Caco-2 (cell line): ENCODE measurements at places on chromosomes 4 and X.

- H3K4me1 ChIP-seq: no peaks in the 10 kb centered on the region
- DNase-seq: no peak
- no peaks in the 10 kb centered on the region for H3K27me3 ChIP-seq
- no peaks in the 10 kb centered on the region for H3K36me3 ChIP-seq
- no peak overlapping the region for H3K4me3 ChIP-seq
These were observed 7.4 kb upstream of the ADGRG2 start for GRCh38 chrX:19129694-19130093.

DNA sequence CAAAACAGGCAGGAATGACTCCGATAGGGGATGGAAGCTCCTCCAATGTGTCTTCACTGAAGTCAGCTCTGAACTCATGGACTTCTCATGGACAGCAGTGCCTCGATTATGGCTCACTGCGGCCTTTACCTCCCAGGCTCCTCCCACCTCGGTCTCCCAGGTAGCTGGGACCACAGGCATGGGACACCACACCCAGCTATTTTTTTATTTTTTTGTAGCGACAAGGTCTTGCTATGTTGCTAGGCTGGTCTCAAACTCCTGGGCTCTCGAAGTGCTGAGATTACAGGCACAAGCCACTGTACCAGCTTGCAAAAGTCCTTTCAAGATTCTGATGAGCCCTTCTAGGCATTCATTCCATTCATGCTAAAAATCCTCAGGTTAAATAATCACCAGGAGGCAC is 181.5 kb downstream of the NSUN7 start:
- peak overlapping the region; percentile 7 for H3K27ac ChIP-seq
- H3K36me3 ChIP-seq: no peaks in the 10 kb centered on the region; the same call in none of the 2 replicates
- peak; percentile 56 for DNase-seq
- H3K4me1 ChIP-seq: peaks cover 8% of the 10 kb centered on the region
- no peak overlapping the region for H3K4me3 ChIP-seq

DNA sequence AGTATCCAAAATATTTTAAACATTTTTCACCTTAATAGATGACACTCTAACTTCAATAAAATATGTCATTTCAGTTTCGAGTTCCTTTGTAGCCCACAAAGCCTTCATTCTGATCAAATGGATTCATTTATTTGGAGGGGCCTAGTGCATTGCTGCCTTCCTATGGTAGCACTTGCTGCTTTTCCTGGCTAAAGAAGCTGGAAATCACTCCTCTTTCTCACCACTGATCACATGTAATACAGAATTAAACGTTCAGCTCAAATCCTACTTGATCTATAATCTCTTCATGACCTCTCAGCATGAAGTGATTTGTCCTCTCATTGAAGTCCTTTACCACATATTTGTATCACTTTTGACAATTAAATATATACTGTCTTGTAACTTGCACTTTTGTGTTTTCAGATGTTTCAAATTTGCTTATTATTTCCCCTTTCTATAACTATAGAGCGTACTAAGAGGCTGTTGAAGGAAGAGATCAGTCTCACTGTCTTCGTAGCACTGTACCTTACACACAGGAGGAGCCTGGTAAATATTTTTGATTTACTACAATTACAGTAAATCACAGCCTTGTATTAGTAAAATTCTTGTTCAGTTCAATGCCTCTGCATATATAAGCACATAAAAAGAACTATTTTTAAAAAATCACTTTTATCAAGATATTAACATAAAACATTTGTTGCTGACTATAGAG is 555 bp downstream of the CFI start:
- no peak overlapping the region for H3K27ac ChIP-seq
- no peaks in the 10 kb centered on the region for H3K4me1 ChIP-seq
- no peak for DNase-seq
- H3K4me3 ChIP-seq: no peak overlapping the region
- no peaks in the 10 kb centered on the region for H3K36me3 ChIP-seq
- H3K27me3 ChIP-seq: no peaks in the 10 kb centered on the region

DNA sequence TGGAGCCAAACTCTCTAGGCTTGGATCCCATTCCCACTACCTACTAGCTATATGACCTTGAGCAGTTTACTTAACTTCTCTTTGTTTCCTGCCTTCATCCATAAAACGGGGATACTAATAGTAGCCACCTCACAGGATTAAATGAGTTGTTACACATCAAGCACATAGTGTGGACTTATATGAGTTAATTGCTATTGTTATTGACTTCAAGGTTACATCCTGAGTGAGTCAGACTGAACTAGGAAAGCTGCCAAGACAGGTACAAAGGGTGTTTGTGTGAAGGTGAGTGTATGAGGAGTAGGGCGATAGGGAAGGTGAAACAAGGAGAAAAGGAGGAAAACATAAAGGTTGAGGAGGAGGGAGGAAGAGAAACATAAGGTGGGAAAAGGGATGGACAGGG is 32.2 kb downstream of the TFDP3 start:
- H3K4me3 ChIP-seq: no peak overlapping the region
- no peak overlapping the region for H3K27ac ChIP-seq
- H3K36me3 ChIP-seq: no peaks in the 10 kb centered on the region
- no peaks in the 10 kb centered on the region for H3K27me3 ChIP-seq
